ENCODE measurements at places on chromosomes 3 and 15. TPM values are rescaled to one million over a fixed set of nuclear protein-coding genes. Genes with fewer than 3 reads are reported as not detected.

DNA sequence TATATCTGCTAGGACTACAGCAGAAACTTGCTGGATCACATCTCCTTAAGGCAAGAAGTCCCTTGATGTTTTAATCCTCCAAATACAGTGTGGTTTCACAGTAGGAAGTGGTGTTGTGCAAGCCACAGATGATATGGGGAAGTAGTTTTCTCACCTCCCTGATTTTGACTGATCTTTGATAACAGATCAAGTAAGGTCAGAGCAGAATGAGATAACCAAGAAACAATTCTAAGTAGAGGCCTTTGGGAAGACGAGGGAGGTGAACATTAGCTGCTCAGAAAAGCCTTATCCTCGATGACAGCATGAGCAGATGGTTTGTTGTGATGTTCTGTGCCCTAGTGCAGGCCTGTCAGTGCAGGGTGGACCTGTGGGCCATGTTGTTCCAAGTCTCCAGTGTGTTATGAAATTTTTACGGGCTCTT is 61.3 kb downstream of the RIOX2 start:
- H3K27ac ChIP-seq = no peak overlapping the region
- no peak overlapping the region for H3K4me3 ChIP-seq
- H3K27me3 ChIP-seq = no peaks in the 10 kb centered on the region
- DNase-seq = no peak

The RNU5B-1 gene
- total RNA-seq = not detected

DNA sequence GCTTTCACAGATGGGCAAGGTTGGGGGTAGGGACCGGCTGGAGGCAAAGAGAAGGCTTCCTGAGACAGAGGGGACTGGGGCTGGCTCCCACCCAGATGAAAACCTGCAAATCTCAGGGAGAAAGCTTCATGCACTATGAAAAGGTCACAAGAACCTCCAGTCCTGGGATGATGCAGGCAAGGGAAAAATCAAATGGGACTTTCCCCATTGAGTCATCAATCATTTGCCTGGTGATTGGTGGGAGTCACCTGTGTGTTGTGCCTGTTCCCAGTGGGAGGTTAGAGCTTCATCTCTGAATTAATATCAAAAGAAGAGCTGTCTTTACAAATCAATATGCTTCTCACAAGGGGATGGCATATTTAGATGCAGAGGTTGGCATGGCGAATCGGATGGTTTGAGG is 49.9 kb downstream of the CACNA1D start:
- H3K27me3 ChIP-seq = peaks cover 15% of the 10 kb centered on the region
- H3K4me3 ChIP-seq = no peak overlapping the region
- no peaks in the 10 kb centered on the region for H3K4me1 ChIP-seq

The SLC22A13 gene
- total RNA-seq = 1.9 TPM

- H3K27me3 ChIP-seq = no peaks in the 10 kb centered on the region
- DNase-seq = peak; percentile 97
- H3K36me3 ChIP-seq = peaks cover 54% of the 10 kb centered on the region
- H3K4me3 ChIP-seq = peak overlapping the region; percentile 92
- peaks cover 34% of the 10 kb centered on the region for H3K4me1 ChIP-seq
- H3K27ac ChIP-seq = peak overlapping the region; percentile 88
Measured at GRCh38 chr3:136960838-136961836, 3.4 kb downstream of the IL20RB start.

- DNase-seq = no peak
- peaks cover 3% of the 10 kb centered on the region for H3K4me1 ChIP-seq
Measured at GRCh38 chr3:50100386-50100785, 11.7 kb downstream of the RBM5 start.

Measured in MCF 10A (cell line).